Dermis microvascular lymphatic vessel endothelial cell (primary cell): ENCODE measurements at places on chromosomes 16 and 17. TPM values are rescaled to one million over a fixed set of nuclear protein-coding genes. Genes with fewer than 3 reads are reported as not detected.
A peak's percentile ranks its signal among the peaks of the same experiment; 100 is the strongest.

CDK12 gene
- 13.1 and 18.2 TPM in 2 replicates for total RNA-seq

- no peak for DNase-seq
Measured at GRCh38 chr17:10785295-10785694, 18.6 kb downstream of the TMEM238L start.

ADAP2 gene
- 0.38 and 0.77 TPM in 2 replicates for total RNA-seq

DNA sequence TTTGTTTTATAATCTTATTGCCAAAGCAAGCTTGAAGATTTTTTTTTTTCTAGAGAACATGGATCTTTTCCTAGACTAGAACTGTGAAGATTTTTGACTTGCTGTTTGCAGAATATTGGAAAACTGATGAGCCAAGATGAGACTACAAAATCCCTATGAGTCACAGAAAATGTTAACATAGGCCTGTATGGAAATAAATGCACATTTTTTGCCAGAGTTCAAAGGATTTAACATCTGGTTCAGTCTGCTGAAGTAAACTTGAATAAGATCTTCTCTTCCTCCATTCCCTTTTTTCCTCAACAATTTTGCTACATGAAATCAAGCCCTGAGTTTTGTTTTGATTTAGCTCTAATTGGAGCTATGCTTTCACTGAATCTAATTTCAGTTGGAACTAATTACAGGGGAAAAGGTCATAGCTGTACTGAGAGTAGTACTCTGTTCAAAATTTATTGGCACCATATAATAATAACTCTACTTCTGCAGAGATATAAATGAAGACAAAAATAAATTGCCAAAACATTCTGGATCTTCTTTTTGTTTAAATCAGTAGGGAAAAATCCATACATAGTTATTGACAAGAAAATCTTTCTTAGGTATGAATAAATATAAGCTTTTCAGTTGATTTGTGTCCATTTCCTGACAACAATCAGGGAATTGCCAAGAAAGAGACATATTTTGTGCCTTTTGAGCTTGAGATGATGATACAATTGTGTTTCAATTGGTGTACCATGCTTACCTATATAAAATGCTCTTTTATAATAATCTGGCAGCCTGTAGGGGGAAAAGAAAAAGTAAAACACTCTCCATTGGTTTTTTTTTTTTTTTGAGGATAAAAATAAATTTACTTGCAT is 387.5 kb upstream of the GOT2 start:
- DNase-seq = no peak

GRCh38 chr17:19766421-19767270 is 18.5 kb upstream of the ALDH3A1 start:
- DNase-seq = peak; percentile 67

GSG1L gene
- total RNA-seq = 0.63 TPM in 1 of 2 replicates, not detected in the other

GRCh38 chr16:64695684-64696083 is 426.2 kb downstream of the CDH11 start:
- DNase-seq = no peak

GRCh38 chr17:53837131-53837530 is 14.4 kb downstream of the KIF2B start:
- DNase-seq = no peak

DNA sequence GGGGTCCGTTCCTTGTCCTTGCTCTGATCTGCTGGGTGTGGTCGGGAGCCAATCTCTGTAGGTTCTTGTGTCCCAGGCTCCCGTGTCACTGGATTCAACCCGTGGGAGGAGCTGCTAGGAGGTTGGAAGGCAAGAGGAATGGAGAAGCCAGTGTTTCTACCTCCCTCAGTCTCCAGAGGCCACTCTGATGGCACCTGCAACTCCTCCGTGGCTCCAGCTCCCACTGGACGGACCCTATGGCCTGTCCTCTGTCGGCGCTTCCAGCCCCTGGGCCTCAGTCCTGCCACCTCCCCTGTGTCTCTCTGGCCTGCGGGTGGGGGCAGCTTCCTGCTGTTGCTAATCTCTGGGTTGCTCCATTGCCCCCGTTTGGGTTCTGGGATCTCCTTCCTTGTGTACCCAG is 71.1 kb downstream of the CMIP start:
- no peak for DNase-seq

- no peak for DNase-seq
Measured at GRCh38 chr17:83099570-83100181, 20.3 kb downstream of the METRNL start.

GRCh38 chr17:21295036-21295952 is 10.8 kb downstream of the MAP2K3 start:
- no peak for DNase-seq

GRCh38 chr16:88064011-88064888 is 113.0 kb downstream of the BANP start:
- DNase-seq = no peak

DNA sequence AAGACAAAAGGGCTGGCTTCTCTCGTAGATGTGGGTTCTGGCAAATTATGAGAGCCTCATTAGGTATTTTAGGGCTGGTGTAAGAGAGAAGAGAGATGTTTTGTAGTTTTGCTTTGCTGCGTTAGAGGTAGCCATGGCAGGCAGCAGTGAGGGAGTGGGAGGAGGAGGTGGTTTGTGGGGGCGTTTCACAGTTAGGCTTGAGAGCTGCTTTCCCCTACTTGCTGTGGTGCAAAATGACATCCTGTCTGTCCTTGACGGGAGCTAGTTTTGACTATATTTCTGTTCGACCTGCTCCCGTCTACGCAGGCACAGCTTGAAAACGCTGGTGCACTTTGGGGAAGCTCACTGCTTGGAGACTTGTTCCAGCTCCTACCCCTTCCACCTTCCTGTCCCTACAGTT is 75.5 kb downstream of the SLC5A11 start:
- no peak for DNase-seq

DNA sequence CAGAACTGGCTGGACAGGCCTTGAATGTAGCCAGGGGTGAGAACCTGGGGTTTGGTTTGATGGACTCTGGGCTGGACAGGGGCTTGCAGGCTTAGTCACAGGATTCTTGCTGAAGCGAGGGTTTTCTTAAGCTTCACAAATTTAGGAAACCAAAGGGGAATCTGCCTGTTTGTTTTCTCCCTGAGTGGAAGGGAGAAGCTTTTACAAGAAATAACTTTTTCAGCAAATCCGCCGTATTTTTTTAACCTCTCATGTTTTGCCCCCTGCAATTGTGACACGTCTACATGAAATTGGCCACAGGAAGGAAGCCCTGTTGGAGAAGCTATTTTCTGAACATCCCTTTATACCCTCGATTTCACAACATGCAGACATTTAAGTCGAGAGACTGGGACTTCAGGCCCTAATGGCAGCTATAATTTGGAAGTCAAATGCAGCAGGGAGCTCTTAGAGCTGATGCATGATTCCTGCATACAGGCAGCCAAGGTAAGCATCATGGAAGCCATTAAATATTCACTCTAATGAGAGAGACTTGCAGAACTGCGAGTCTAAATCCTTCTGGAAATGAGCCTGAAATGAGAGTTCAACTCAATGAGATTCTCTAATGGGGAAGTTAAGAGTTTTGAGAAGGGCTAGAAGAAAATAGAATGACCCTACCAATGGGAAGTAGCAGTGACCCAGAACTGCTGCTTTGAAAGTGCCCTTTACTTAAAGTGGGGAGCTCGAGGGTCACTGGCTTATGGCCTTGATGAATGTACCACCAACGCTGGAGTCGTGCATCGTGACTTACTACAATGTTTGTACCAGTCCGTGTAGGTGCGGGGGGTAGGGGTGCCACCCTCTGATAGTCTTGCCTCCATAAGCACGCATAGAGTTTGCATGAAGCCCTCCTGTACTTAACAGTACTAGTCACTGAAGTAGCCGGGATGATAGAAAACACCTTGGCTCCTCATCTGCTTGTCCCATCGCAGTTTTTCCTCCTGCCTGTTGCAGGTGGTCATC is 45.1 kb upstream of the IRF8 start:
- DNase-seq = peak; percentile 33

TEKT5 gene
- total RNA-seq = not detected in 2 replicates

C17orf67 gene
- total RNA-seq = 2.6 and 10.6 TPM in 2 replicates

GRCh38 chr17:7982173-7982572 is 20.2 kb upstream of the GUCY2D start:
- peak; percentile 35 for DNase-seq

KRTAP3-1 gene
- not detected in 2 replicates for total RNA-seq

MC1R gene
- 1.0 and 1.1 TPM in 2 replicates for total RNA-seq

MYL11 gene
- 0.64 TPM in 1 of 2 replicates, not detected in the other for total RNA-seq

HAS3 gene
- 1.0 and 7.6 TPM in 2 replicates for total RNA-seq

CD300LF gene
- total RNA-seq = not detected in 2 replicates

- DNase-seq = no peak
Measured at GRCh38 chr16:49854796-49855203, 1.1 kb downstream of the ZNF423 start.

GRCh38 chr16:72291531-72291981 is 119.6 kb upstream of the PMFBP1 start:
- peak; percentile 31 for DNase-seq

DNA sequence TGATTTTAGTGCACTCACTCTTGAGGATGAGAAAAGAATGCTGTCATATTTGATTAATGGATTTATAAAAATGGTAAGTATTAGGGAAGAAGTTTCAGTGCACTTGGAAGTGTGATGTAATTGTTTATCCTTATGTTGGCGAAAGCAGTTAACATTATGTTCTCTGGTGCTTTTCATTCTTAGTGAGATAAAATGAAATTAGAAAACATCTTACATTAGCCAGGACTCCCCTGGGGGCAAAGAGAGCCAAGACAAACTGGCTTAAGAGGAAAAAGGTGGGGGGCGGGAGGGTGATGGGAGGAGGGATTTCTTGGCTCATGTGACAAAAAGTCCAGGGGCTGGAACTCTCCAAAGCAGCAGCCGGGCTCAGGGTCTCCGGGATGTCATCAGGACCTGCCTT is 73.2 kb downstream of the KNOP1 start:
- DNase-seq = peak; percentile 19

TMEM114 gene
- not detected in 2 replicates for total RNA-seq

- DNase-seq = no peak
Measured at GRCh38 chr16:86082418-86083030, 183.6 kb downstream of the IRF8 start.
